Heart right ventricle (tissue), 16 donors: ENCODE measurements at places on chromosomes 5 and 9. TPM values are rescaled to one million over a fixed set of nuclear protein-coding genes. Genes with fewer than 3 reads are reported as not detected.

The NADK2 gene
- polyA plus RNA-seq, result 9.8 TPM

The GABRA6 gene
- polyA plus RNA-seq, result not detected

DNA sequence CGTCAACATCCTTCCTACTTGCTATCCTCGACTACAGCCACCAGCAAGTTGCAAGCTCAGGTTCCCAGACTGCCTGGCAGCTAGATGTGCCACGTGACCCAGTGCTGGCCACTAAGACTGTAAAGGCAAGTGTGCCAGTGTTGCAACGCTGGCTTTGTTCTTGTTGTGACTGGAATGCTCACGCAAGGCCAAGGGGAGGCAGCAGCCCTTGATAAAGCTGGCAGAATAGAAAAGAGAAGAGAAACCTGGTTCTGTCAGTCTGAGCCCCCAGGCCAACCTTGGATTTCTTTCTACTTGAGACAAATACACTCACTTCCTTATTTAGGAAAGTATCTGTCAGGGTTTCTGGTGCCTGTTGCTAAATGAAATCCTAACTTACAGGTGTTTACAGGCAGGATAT lies 113.0 kb downstream of the KLHL3 start:
- DNase-seq, result peak; percentile 70

DNA sequence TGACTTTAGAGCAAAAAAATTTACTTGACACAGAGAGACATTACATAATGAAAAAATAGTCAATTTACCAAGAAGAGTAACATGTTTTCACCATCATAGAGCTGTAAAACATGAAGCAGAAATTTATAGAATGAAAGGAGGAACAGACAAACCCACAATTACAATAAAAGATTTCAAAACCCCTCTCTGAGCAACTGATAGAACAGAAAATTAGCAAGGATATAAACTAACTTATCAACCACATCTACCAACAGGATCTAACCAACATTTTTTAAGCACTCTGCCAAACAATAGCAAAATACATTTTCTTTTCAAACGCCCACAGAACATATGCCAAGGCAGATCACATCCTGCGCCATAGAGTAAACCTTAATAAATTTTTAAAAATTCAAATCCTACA lies 17.9 kb downstream of the SLCO4C1 start:
- DNase-seq, result no peak
